ENCODE measurements at places on chromosomes 12 and 14.

DNA sequence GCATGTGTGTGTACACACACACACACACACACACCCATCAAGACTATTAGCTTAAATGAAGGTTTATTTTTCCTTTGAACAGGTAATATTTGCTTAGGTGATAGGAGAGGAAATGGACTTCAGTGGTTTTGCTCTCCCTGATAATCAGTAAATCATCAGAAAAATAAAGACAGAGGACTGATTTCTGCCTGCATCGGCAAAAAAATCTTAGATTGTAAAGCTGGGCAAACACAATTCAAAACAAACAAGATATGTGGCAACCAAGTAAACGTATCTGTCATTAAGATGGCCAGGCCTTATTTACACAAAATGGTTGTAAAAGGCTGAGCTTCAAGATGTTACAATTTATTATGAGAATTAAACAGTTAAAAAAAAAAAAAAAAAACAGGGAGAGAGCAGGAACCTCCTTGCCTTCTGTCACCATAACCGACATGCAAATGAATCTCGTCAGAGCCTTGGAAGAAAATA is 31.3 kb downstream of the PRKD1 start:
- DNase-seq, result no peak

- no peak for DNase-seq
Observed at GRCh38 chr12:43167691-43168090, 384.3 kb downstream of the ADAMTS20 start.

- DNase-seq, result no peak
Observed at GRCh38 chr14:94882401-94882800, 112.5 kb upstream of the GSC start.

- no peak for DNase-seq
Observed at GRCh38 chr14:31071151-31071550, 45.0 kb upstream of the STRN3 start.

GRCh38 chr12:48812389-48812788 is 5.9 kb upstream of the CACNB3 start:
- no peak for DNase-seq

DNA sequence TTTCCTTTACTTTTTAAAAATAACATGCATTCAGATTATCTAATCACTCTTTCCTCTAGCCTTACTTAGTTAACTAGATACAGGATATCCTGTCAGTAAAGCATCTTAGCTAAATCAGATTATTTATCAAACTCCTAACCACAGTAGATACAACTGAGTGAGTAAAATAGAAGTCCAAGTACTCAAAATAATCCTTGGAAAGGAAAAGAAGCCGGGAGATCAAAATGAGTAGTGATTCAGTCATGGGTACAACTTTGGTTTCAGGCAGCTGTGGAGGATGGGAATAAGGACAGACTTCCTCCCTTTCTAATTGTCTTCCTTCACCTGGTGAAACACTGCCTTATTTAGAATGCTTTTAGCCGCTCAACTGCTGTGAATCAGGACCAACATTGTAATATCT is 29.4 kb downstream of the GNG2 start:
- DNase-seq, result no peak

DNA sequence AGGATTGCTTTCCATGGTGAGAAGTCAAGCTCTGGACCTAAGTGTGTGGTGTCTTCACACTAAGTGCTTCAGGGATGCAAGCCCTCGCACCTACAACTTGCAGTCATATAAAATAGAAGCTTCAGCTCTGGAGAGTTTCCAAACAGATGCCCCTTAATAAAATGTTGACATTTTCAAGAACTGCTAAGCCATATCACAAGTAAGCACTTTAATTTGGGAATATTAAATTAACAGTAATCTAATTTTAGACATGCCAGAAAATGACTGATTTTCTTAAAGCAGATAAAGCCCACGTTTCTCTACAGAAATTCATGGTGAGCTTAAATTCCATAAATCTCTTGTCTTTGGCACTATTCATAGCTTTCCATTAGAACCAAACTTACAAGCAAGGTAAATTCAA is 600.1 kb upstream of the FLRT2 start:
- DNase-seq, result no peak

DNA sequence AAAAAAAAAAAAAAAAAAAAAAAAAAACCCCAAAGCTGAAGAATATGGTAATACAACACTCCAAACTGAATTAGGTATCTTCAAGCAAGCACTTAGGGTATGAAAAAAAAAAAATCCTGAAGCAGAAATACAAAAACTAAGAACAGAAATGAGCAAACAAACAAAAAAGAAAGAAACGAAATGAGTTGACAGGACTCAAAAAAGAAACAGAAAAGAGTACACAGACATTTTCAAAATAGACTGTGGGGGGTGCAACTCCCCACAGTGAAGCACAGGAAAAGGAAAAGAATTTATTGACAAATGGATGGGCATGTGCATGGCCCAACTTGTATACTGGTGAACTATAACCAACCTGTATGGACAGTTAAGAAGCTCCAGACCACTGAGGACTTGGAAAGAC is 24.6 kb downstream of the RPS6KA5 start:
- DNase-seq, result no peak

DNA sequence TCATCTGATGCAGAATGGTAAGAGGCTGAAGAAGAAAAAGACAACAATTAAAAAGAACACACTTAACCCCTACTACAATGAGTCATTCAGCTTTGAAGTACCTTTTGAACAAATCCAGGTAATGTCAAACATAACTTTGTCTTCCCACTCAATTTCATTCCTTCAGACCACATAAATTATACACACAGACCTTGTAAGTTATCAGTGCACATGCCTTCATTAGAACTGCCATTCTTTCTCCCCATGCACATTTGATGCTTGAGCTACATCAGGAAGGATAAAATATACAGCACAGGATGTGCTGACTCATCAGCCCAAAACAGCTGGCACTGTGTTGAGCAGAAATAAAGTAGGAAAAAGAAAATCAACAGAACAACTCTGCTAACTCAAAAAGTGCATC is 246.7 kb downstream of the PAWR start:
- DNase-seq, result no peak

DNA sequence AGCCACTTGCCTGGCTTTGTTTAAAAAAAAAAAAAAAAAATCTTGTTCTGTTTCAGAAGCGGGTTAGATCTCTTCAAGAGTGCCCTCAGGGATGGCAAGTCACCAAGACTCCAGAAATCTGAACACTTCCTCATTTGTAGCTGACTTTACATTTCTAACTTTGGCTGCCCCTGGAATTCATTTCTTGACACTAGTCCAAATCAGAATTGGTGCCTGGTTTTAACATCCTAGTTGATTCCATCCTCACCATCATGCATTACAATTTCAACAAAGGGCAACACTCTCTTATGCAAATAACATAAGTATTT is 295.5 kb downstream of the RMST start:
- DNase-seq, result no peak

- DNase-seq, result no peak
Observed at GRCh38 chr14:97061198-97061597, 264.0 kb downstream of the VRK1 start.

DNA sequence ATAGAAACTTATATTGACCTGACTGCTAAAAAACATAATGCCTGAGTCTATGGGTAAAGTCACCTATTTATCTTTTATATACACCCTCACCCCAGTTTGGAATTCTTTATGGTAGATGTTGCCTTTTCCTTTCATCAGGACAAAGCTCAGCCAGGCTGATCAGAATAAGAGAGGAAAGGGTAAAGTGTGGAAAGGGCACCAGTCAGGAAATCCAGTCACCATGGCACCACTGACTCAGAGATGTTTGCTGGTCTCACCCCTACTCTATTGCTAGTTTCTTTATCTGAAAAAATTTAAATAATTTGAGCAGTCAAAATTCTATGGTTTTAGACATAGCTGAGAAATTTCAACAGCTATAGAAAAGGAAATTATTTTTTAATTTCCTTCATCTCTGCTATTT is 49.2 kb upstream of the SSTR1 start:
- DNase-seq, result no peak

DNA sequence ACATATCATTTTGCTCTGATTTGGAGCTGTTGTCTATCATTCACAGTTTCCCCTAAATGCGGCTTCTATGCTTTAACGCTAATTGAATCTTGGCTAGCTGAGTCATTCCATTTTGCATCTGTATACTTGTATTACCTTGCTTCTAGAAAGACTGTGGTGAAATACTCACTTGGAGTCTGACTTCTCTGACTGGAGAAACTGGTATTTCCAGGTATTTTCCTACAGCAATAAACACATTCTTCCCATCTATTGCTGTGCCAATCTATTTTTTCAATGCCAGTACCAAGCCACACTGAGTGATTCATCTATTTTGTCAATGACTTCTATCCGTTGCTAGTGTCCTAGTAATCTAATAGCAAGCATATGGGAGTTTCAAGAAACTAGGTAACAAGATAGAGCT is 76.0 kb upstream of the ST8SIA1 start:
- no peak for DNase-seq

- DNase-seq, result no peak
Observed at GRCh38 chr12:99767809-99768208, 120.3 kb downstream of the GARIN6 start.

DNA sequence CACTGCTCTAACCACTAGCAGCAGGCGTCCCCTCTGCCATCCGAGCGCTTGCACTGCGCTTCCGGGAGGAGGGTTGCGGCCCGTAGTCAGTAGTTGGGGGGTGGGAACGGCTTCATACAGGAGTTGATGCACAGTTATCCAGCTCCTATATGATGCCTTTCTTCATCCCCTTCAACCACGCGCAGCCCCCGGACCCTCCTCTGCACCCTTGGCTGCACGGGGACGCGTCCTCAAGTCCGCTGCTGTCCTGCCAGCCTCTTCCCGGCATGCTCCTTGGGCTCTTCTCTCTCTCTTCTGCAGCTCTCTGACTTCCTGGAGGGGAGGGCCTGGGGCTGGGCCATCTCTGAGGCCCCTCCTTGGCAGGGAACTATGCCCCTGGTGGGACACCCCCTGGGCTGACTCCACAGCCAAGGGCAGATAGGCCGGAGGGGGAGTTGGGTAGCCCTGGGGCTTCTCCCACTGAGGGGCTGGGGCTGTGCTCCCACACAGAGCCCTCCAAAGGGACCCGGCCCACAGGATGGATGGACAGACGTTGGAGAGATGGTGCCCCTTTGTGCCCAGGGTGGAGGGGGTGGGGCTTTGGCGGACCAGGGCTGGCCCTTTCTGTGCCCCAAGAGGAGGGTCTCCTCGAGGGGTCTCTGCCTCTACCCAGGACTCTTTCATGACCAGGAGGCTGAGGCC is 29.0 kb downstream of the RTL1 start:
- no peak for DNase-seq

DNA sequence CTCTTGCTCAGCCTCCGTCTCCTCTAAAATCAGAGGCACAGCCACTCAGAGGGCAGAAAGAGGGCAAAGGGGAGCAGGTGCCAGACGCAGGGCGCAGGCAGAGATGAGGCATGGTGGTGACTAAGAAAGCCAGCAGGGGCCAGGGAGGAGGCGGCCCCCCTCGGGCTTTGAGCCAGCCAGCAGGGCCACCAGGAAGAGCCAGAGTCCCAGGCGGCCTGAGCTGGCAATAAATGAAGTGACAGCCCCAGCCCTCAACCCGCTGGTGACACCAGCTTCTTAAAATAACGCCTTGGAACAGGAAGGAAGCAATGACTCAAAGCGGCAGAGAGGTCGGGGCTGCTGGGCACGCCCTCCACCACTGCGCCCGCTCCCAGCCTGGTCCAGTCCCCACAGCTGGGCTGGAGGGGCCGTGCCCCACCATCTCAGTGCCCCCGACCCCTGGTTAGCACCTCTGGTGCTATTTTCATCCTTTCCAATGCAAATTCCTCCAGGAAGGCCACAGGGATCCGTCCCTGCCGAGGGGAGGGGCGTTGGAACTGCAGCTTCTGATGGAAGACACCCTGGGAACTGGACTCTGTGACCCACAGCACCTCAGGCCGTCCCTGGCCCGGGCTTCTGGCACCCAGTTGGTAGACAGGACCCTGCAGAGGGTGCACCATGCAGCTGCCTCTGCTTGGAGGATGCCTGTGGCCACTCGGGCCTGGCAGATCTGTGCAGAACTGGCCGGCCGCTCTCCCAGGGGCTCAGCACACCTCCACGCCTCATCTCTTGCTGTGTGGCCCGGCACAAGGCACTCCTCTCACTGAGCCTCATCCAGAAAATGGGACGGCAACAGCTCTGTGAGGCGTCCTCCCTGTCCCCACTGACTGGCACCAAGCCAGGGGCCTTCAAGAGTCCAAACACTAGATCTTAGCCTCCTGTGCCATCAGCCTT is 113.7 kb downstream of the NCOR2 start:
- DNase-seq, result peak; percentile 68

DNA sequence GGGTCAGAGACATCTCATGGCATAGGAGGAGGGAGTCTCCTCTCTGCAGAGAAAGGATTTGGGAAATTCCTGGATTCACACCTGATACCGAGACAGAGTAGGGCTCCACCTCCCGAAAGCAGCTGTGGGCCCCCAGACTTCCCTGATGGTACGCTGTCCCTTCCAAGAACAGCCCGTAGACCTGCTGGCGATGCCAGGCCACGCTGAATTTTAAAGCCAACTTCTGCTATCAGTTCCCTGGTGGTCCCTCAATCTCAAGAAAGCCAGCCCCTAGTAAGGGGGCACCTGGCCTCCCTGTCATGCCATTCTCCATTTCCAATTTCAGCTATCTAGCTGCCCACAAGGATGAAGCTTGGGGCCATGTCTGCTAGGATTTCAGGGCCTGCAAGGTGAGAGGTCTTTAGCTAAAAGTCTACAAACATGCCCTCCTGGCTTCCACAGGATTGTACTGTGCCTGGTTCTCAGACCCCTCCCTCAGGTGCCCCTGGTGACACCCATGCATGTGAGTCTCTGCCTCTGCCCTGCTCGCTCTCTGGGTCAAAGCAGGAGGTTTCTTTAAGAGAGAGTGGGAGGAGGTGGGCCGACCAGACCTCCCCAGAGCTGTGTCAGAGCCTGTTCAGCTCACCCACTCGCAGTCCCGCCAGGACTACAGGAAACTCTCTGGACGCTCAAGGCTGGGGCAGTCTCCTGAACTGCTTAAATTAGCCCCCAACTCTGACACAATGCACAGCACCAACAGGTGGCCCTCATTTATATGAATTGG is 30.5 kb downstream of the ANO2 start:
- DNase-seq, result no peak

DNA sequence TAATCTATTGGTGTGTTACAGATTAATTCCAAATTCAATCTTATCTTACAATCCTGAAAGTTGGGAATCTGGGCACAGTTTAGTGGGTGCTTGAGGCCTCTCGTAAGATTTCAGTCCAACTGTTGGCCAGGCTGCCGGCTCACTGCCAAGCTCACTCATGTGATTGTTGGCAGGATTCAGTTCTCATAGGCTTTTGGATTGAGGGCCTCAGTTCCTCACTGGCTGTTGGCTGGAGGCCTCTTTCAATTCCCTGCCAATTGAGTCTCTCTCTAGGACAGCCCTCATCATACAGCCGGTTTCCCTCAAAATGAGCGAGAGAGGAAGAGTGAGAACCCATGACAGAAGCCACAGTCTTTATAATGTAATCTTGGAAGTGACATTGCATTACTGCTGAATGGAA is 123.5 kb upstream of the FBXO33 start:
- no peak for DNase-seq

DNA sequence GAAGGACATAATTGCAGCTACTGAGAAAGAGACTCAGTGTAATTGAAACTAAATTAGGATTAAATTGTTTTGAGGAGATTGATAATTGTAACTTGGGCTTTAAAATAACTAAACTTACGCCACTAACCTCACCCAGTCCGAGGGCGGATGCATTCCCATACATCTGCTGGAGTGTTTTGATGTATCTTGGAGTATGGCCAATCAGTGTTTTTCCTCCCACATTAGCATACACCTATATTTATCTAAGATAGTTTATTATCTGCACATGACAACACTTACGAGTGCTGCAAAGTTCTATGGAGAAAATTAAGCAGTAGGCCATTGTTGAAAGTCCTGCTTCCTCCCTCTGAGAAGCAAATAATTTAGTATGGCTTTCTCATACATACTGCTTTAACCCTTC is 184.7 kb upstream of the PLEKHG7 start:
- no peak for DNase-seq
